Smooth muscle cell of the brain vasculature (primary cell): ENCODE measurements at places on chromosomes 16 and 17.

DNA sequence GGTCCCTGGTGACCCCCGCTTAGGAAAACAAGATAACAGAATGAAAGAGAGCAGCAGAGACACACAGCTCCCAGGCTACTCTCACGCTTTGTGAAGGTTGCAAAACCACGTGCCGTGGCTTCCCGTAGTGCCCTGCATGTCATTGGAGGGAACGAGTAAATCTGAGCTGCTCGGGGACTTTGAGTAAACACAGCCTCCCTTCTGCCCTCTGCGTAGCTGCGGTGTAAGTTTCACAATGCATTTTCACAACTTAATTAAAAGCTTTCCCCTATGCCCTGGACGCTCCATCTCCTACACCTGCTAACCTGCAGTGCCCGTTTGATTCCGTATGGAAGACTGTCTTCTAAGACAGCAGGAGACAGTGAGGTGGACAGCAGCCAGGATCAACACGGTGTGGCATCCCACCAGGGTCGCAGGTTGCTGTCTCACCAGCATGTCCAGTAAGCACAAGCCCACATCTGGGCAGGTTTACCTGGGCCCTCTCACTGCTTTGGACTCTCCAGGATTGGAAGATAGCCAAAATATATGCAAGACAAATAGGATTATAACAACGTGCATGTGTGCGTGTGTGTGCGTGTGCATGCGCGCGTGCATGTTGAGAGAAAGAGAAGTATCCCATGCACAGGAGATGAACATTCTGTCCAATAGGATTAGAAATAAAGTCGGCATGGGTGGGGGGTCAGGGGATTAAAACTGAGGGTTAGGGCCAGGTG lies 116.4 kb upstream of the RCVRN start:
- peak; percentile 18 for DNase-seq

DNA sequence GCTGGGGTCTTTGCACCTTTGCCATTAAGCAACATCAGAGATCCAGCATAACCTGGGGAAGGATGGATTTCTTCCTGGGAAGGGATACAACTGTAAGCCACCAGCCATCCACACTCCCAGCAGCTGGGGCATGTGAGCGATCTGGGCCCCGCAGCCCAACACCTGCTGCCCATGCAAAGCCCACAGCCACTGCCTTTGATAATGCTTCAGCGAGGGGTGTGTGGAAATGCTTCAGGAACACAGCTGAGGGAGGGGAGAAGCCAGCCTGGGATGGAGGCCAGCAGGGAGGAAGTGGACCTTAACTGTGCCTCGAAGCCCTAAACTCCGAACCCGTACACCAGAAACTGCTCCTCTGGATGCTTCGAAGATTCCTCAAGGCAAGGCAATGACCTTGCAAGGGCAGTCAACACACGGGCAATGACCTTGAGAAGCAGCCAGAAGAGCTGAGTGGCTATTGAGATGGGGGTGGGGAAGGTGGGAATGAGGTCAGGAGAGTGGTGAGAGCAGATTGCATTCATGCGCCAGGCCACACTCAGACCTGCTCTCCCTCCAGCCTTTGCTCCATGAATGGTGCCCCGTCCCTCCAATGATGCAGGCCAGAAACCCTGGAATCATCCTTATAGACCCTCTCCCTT lies 49.1 kb downstream of the KATNIP start:
- DNase-seq = no peak

DNA sequence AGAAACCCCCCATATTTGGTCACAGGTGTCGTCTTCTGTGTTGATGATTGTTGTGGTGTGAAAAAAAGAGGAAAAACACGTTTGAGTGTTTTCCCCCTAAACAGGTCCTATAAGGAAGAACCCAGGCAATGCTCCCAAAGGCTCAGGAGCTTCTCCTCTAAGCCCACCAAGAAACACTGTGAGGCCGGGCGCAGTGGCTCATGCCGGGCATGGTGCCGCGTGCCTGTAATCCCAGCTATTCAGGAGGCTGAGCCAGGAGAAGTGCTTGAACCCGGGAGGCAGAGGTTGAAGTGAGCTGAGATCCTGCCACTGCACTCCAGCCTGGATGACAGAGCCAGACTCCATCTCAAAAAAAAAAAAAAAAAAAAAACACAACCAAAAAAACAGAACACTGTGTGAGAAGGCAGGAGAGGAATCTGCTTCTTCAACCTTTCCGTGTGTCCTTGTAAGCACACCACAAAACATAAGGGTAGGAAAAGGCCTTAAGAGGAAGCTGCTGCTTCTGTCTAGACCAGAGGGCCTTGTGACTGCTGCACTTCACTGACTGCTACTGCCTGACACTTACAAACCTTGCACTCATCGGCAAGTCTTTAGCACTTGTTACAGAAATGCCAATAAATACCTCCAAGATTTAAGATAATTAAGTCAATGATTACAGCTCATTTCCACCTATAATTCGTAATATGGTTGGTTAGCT lies 9.3 kb downstream of the JPT1 start:
- no peak for DNase-seq

DNA sequence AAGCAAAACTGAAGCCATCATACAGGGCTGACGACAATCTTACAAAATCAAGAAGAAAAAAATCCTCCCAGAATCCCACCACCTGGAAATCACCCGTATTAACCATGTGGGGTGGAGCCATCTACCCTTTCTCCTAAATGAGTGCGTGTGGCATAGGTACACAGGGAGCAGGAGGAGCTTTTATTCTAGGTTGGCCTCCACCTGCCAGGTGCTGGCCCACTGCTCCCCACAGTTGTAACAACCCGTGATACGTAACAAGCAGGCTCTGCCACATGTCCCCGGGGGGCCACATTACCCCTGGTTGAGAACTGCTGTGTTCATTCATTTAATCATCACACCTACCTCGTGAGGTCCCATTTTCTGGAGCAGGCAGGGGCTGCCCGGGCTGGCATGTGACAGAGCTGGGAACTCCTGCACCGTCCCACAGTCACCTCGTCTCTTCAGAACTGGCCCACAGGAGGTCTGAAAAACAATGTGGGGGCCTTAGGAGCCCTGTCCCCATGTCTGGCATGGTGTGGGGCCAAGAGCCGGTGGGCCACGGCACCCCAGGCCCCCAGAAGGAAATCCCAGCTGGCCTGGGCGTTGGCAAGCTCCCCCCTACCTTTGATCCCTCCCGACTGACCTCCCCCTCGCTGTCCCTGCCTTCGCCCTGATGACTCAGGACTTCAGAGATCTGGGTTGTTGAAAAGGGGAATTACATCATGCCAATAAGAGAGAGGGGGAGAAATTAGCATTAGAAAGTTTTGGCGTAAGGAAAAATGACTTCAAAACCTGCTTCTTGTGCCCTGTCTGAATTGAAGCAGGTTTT lies 12.9 kb downstream of the CMIP start:
- no peak for DNase-seq

DNA sequence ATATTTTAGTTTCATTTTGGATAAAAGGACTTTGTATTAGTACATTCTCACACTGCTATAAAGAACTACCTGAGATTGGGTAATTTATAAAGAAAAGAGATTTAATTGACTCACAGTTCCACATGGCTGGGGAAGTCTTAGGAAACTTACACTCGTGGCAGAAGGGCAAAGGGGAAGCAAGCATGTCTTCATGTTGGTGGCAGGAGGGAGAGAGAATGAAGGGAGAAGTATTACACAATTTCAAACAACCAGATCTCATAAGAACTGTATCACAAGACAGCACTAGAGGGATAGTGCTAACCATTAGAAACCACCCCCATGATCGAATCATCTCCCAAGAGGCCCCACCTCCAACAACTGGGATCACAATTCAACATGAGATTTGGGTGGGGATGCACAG lies 142.9 kb downstream of the USP31 start:
- no peak for DNase-seq

DNA sequence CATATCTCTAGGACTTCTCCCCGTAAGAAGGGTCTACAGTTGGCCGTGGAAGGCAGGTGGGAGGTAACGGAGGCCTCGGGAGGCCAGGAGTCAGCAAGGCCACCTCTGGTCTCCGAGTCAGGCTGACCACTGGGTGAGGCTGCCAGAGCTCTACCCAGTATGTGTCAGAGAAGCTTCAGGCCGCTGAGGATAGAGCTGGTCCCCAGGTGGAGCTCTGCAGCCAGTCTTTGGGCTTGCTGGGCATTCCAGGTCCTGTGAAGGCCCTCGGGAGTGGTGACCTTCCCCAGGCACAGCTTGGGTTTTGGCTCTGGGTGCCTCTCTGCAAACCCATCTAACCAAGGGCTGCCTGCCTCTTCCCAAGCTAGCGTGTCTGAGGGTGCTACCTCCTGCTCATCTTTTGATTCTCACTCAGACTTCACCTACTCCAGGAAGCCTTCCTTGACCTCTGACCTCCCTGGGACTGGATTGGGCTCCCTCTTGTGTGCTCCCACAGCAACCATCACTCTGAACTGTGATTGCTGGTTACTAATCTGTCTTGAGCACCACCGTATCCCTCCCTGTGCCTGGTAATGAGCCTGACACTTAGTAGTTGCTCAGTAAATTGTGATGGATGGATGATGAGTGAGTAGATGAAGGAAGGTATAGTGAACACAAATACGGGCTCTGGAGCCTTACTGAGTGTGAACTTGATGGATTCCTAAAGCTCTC lies 22.3 kb downstream of the RHBDL3 start:
- DNase-seq = no peak

- DNase-seq = no peak
Observed at GRCh38 chr17:72811976-72812687, 280.4 kb downstream of the SLC39A11 start.

- DNase-seq = no peak
Observed at GRCh38 chr17:22090263-22090935, 398.1 kb downstream of the KCNJ18 start.

- no peak for DNase-seq
Observed at GRCh38 chr16:11410376-11411058, 65.3 kb downstream of the RMI2 start.

GRCh38 chr17:194828-195602 lies 13.6 kb upstream of the DOC2B start:
- DNase-seq = no peak

DNA sequence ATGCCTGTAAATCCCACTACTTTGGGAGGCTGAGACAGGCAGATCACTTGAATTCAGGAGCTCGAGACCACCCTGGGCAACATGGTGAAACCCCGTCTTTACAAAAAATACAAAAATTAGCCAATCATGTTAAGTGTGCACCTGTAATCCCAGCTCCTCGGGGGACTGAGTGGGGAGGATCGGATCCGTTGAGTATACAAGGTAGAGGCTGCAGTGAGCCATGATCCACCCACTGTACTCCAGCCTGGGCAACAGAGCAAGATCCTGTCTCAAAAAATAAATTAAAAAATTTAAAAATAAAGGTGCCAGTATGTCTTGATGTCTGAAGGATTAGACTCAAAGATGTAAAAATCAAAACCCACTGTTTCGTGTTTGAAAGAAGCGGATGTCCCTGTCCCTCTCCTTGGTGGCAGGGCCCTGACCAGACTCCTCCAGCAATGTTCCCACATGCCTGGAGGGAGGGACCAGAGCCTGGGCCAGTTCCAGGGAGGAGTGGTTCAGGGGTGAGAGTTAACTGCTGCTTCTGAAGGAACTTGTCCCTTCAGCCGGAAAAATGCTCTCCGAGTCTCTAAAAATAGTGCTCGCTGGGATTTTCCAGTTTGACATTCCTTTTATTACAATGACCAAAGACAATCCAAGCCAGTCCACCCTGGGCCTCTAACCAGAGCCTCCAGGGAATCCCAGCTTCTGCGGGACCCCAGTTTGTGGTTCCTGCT lies 9.4 kb upstream of the CMTM4 start:
- no peak for DNase-seq

- no peak for DNase-seq
Observed at GRCh38 chr17:51650772-51651171, 390.4 kb downstream of the UTP18 start.

DNA sequence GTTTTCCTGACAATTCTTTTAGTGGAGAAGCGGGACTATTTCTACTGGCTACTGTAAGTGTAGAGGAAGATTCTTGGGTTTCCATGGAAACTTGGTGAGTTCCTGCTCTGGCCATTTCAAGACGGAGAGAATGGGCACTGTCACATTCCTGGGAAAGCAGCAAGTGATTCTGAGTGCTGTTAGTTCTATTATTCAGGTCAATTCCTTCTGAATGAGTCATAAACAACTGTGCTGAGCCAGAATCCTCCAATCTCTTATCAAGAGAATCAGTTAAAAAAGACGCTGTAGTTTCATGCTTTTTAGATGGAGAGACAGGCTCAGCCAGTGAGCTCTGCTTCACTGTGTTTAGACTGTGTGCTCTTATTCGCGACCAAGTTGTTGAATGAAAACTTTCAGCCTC lies 19.6 kb downstream of the AKAP10 start:
- DNase-seq = peak; percentile 62

DNA sequence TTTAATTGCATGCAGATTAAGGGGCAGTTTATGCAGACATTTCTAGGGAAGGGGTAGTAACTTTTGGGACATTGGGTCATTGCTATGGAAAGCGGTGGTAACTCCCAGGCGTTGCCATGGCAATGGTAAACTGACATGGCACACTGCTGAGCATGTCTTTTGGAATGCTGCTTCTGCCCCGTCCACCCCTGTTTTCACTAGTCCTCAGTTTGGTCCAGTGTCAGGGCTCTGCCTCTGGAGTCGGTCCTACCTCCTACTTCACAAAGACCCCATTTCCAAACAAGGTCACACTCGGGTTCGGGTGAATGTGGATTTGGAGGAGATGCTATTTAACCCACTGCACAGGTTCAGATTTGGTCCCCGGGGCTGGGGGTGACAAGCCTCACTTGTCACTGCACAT lies 2.9 kb downstream of the IL34 start:
- DNase-seq = no peak

GRCh38 chr16:68093816-68094613 lies 8.8 kb downstream of the NFATC3 start:
- no peak for DNase-seq

DNA sequence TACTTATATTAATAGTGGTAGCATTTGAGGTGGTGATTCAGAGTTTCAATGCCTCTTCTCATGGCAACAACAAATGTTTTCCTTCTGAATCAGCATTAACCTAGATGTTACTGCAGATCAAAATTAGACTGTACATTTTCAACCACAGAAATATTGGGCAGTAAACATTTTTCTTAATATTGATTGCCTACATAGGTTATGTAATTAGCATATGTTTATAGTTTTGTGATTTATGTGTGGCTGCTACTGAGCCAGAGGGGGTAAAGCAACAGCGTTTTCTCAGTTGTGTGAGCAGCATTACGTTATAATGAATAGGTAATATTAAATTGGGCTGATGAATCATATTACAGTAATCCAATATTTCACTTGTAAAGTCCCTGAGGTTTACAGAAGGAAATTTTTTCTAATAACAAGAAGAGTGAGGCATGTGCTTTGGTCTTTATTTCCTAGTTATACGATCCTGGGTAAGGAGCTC lies 18.8 kb upstream of the BMERB1 start:
- no peak for DNase-seq

GRCh38 chr16:10959161-10959560 lies 14.8 kb downstream of the CLEC16A start:
- DNase-seq = no peak

GRCh38 chr17:77153472-77153871 lies 12.7 kb downstream of the SEC14L1 start:
- no peak for DNase-seq

DNA sequence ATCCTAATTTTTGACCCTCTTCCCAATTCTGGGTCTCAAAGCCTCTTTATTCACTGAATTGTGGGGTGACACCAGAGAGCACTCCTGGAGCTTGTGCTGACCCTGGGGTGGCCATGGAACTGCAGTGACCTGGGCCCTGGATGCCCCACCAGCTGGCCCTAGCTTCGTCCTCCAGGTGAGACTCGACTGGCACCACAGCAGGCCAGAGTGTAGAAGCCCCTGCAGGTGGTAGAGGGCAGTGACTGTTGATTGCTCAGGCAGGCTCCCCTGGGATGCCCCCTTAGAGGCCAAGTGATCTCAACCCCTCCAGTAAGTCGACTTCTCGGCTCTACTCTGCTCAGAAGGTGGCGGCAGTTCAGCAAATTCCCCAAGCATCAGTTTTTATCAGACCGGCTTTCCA lies 6.4 kb downstream of the FA2H start:
- DNase-seq = no peak

GRCh38 chr17:34614698-34615097 lies 35.3 kb downstream of the TMEM132E start:
- no peak for DNase-seq
